Hepatic stellate cell (primary cell): ENCODE measurements at places on chromosomes 1 and 21.
A peak's percentile ranks its signal among the peaks of the same experiment; 100 is the strongest.

DNA sequence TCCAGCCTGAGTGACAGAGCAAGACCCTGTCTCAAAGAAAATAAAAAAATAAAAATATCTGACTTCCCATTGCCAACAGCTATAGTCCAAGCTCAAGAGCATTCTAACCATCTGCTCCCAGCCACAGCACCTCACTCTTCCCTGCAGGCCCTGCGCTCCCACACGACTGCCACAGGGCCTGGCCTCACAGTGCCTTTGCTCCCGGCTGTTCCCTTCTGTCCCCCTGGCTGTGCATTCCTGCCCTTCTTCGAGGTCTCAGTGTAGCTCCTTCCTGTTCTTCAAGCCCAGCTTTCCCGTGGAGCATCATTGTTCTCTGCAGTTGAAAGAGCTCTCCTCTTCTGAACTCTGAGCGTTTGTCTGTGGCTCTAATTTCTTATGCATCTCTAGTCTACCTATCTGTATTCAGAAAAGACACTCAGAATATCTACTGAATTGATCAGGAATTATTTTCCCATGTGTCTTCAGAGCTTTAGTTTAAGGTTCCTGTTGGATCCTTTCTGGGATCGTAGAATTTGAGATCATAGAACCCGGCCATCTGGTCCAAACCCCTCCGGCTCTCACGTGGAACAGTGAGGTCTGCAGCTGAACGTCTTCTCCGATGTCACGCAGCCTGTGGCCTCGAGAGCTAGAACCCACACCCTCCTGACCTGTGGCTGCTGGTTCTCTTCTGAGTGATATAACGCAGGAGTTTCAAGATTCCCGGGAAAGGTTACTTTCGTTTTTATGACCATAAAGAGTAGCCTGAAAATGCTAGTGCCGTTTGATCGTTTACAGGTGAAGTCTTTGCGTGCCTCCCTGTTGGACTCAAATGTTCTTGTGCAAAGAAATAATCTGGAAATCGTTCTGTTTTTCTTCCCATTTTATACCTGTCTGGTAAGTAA, 54.4 kb downstream of the DOP1B start:
- no peak for DNase-seq

DNA sequence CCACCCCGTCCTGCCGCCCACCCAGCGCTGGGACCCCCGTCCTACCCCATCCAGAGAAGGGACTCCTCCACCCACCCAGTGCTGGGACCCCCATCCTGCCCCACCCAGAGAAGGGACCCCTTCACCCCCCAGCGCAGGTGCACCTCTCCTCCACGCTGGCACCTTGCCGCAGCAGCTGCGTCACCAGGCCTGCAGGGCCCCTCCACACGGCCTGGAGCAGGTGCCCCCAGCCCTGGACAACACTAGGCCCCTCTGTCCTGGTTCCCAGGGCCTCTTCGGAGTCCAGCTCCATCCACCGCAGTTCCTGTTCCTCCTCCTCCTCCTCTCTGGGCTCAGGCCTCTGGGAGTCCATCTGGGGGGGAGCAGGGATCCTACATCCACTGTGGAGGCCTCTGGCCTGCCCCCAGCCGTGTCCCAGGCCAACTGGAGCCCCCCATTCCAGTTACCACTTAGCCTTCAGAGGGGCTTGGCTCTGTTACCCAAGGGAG, 378 bp downstream of the ANKRD65 start:
- DNase-seq = no peak

DNA sequence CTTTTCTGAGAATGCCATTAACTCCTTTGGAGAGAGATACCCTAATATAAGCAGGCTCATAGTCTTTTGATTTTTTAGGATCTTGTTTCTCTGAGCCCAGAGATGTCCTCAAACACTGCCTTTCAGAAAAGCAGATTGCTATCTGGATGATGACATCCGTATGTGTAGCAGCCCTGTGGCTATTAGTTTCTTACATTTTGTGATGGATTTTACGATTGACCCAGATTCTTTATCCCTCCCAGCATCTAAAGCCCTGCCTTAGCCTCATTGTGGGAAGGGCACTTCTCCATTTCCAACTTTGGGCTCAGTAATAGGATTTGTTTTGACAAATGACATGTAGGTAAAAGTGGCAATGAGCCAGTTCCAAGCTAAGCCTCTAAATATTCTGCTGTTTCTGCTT, 300.3 kb downstream of the TTLL7 start:
- DNase-seq = no peak

GRCh38 chr1:53316424-53316765, 11.5 kb downstream of the LRP8 start:
- no peak for DNase-seq

GRCh38 chr1:50271968-50272578, 151.2 kb downstream of the DMRTA2 start:
- DNase-seq = peak; percentile 35

DNA sequence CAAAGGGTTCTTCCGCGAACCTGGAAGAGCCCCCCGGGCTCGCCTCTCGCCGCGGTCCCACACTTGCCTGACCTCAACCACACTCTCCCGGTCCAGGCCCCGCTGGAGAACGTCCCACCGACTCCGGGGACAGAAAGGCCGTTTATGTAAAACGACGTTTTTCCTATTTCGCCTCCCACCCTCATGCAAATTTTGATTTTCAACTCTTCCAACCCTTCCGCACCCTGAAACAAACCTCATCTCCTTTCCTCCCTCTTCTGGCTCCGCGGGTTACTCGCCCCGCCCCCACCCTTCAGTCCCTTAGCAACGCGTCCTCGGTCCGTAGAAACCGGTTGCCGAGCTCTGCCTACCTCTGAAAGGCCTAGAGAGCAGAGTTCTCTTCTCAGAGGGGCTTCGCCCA, at the start of gene C1orf141:
TSS of gene C1orf141 (minus strand) at position 276 of the 400 bp plus-strand sequence. CDS start 7,730 bp downstream, outside the sequence.
- DNase-seq = no peak

DNA sequence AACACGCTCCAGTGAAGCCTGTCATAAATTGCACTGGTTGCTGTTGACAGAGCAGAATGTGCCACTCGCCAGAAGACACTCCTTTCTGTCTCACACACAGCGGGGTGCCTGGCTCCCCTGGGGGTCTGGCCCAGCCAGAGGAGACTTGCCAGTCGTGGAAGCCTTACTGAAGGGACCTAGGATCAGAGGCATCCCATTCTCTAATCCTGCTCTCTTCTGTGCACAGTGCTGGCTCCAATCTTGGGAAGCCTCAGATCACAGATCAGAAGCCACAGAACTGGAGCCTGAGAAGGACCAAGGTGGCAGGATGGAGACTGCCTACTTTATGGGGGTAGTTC, 1.4 kb downstream of the SLC9A1 start:
- no peak for DNase-seq

- DNase-seq = peak; percentile 55
Measured at GRCh38 chr1:25711555-25712298, 88.3 kb upstream of the SELENON start.

DNA sequence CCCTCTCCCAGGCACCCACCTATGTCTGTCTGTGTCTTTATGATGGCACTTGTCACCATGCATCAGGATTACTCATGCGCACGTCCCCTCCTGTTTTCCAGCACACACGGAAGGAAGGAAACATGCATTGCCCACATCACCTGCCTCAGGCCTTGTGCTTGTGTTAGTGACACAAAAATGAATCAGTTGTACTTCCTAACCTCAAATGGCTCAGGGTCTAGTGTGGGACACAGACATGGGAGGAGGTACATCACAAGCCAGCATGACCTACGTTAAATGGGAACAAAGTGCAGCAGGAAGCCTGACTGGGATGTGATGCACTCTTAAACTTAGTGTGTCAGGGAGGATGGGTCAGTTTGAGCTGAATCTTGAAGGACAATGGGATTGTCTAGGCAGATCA, 126.7 kb downstream of the TRABD2B start:
- no peak for DNase-seq

- no peak for DNase-seq
Measured at GRCh38 chr21:34180826-34181359, 107.5 kb downstream of the MRPS6 start.

GRCh38 chr1:48198970-48199369, 23.5 kb upstream of the SLC5A9 start:
- DNase-seq = no peak

GRCh38 chr1:29272147-29272907, 36.0 kb downstream of the PTPRU start:
- DNase-seq = no peak

GRCh38 chr1:61352845-61353435, 270.6 kb downstream of the NFIA start:
- no peak for DNase-seq

GRCh38 chr1:215475796-215476481, 91.2 kb upstream of the KCTD3 start:
- DNase-seq = peak; percentile 11

DNA sequence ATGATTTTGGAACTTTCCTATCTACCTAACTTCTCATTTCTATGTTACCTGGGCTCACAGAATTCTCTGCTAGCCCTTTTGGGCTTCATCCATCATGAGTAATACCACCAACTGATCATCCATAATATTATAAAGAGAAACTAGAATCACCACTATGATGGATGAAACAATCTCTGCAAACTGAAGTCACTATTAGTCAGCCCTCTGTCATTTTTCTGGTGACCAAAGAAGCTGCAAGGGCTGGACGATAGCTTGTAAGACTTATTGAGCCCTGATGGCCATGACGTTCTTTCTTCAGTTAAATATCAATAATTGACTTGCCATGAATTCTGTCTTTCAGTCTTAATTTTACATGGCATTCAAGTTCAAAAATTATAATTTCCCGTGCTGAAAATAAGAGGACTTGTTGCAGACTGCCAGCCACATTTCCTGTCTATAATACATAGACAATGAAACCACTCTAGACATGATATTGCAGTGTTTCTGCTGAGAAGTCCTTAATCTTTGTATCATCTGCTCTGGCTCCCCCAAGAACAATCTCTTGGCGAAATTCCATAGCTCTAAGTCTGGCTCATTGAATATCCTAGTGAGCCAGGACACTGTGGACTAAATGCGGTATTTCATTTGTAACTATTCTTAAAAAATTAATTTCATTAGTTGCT, 655.0 kb upstream of the CAMK1G start:
- DNase-seq = no peak

DNA sequence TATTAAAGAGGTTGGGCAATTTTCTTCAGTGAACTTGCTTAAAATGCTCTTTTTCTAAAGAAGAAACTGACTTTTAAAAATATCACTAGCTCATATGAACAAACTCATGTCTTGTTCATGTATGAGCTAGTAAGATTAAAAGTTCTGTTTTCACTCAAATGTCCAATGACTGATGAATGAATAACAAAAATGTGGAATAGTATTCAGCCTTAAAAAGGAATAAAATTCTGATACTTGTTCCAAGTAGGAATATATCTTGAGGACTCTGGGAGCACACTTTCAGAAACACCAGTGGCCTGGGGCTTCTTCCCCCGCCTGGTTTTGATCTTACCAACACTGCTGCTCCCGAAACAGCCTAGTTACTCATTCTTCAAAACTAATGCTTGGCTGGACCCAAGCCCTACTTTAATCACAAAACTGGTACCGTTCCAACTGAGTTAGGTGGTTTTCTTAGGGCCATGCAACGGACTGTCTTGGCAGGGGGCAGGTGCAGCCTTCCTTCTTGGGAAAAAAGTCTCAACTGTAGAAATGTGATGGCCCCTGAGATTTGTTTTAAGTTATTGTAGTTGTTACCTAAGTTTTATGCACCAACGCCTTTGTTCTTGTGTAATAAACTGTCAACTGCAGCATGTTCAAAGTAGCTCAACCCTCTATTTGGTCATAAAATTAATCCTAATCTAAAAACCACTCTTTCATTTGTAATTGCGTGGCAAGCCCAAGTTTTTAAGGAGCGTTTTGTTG, 116.0 kb downstream of the ETS2 start:
- no peak for DNase-seq

DNA sequence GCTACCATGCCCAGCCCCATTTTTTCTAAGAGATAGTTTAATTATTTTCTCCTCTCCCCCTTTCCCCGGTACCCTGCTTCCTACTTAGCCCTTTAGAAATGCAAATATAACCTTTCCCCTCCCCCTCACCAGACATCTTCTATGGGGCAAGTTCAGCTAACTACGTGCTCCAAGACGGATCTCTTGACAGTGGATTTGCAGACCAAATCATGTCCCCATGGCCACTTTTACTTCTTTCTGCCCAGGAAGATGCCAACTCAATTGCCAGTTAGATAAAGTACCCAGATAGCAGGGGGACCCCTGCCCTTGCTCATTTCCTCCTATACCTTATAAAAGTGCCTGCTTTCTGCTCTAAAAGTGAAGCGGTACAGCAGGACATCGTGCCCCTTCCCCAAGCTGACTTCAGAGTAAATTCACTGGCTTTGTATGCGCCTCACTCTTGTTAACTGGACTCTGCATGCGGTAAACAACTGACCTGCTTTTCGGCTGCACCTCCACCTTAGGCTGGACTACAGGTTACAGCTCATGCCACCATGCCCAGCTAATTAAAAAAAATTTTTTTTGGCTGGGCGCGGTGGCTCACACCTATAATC, 7.4 kb downstream of the DNAJC11 start:
- DNase-seq = no peak

- DNase-seq = peak; percentile 27
Measured at GRCh38 chr1:78491451-78492071, 787 bp downstream of the PTGFR start.

DNA sequence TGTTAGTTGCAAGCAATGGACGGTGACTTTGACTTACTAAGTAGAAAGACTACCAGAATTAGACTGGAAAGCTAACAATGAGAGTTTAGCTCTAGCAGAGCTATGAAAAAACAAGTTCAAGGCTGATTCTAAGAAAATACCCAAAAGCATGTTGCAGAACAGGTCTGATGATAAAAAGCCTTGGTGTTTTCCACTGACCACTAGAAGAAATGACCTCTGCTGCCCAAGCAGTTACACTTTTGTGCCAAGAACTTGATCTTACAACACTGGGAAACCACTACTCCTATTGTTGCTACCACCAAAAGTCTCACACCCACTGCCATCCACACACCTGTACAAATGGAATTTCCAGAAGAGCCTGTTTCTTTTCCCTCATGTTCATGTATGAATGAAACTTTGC, 21.4 kb upstream of the NEK7 start:
- DNase-seq = no peak

DNA sequence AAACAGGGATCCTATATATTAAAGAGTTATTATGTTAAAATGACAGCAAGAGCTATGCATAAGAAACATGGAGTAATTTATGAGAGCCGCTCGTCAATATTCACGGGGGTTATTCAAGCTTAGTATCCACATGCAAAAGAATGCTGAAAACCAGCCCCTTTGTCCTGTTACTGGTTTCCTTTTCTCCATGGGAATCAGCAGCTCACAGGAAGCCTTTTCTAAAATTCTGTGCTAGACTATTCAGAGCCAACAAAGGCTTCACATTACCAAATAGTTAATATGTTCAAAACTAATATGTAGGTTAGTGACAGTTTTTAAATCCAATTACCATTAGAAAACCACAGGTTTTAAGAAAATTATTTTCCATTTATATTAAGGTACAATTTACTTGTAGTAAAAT, 225.6 kb upstream of the MAP1LC3C start:
- DNase-seq = no peak

DNA sequence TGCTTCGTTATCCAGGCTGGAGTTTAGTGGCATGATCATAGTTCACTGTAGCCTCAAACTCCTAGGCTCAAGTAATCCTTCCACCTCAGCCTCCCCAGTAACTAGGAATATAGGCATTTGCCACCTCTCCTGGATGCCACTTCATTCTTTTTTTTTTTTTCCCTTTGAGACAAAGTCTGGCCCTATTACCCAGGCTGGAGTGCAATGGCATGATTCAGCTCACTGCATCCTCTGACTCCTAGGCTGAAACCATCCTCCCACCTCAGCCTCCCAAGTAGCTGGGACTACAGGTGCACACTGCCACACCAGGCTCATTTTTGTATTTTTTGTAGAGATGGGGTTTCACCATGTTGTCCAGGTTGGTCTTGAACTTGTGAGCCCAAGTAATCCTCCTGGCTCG, 19.3 kb downstream of the OSBPL9 start:
- DNase-seq = no peak

GRCh38 chr21:37873655-37874054, 42.6 kb downstream of the KCNJ6 start:
- no peak for DNase-seq
